Activated naive CD4-positive, alpha-beta T cell treated with anti-CD3 and anti-CD28 coated beads for 36 hours (primary cell): ENCODE measurements at places on chromosomes 2 and 18.

- no peak for DNase-seq
Observed at GRCh38 chr18:2924920-2925319, 78.1 kb downstream of the EMILIN2 start.

DNA sequence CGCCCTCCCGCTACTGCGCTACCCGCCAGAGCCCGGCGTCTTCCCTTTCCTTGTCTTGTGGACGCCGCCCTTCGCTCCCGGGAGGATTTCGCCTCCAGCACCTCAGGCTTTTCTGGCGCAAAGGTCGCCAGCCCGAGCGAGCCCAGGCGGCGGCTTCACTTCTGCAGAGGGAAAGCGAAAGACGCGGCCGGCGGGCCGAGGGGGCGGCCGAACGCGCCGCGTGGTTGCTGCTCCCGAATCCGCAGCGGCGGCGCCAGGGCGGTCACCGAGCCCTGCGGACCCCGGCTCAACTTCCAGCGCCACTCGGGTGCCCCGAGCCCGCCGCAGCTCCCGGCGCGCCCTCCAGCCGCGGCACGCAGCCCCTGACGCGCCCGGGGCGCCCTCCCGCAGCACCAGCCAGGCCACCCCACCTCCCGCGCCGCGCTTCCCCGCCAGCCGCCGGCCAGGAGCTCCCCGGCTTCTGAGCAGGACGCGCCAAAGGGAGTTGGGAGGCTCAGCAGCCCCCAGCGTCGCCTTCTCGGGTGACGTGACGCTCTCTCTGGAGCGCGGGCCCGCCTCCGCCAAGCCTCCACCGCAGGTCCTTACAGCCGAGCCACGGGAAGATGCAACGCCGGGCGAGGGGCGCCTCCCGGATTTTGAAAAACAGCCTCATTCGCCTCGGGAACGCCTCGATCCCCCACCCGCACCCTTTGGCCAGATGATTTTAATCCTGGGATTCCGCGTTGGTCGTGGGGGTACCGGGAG, 84.9 kb upstream of the EPB41L3 start:
- DNase-seq: peak; percentile 22

DNA sequence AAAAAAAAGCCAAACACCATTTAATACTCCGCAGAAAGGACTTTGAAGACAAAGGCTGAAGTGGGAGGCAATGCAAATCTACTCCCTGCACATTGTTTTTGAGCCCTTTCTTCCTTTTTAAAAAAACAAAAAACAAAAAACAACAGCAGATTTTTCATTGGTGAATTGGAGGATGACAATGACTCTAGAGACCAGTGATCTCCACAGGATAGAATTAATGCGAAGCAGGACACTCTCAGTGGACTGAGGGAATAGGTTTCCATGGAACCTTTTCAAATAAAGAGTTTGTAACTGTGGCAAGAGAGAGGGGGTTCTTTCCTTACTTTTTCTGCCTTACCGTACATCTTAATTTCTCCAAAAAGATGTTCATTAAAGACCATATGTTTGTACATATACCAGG, 371.0 kb downstream of the MEIS1 start:
- DNase-seq: no peak

GRCh38 chr2:215930505-215931253, 82.7 kb downstream of the MREG start:
- no peak for DNase-seq

DNA sequence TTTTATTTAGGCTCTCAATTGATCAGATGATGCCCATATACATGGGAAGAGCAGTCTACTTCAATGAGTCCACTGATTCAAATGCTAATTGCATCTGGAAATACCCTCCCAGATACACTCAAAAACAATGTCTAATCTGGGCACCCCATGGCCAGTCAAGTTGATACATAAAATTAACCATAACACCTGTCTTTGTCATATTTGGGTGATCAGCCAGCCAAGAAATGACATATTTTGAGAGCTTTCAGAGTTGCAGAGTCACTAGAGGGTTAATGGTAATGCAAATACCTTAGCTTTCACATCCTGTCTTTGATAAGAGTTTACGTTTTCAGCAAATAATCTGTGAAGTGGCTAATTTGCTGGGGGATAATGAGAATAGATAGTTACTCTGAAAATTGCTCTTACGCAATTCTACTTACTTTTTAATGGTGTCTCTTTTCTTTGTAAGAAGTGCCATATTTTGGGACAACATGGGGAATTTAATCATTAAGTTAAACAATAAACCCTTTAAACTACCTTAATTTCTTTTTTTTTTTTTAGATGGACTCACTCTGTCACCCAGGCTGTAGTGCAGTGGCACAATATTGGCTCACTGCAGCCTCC, 49.1 kb downstream of the CCDC195 start:
- DNase-seq: no peak

DNA sequence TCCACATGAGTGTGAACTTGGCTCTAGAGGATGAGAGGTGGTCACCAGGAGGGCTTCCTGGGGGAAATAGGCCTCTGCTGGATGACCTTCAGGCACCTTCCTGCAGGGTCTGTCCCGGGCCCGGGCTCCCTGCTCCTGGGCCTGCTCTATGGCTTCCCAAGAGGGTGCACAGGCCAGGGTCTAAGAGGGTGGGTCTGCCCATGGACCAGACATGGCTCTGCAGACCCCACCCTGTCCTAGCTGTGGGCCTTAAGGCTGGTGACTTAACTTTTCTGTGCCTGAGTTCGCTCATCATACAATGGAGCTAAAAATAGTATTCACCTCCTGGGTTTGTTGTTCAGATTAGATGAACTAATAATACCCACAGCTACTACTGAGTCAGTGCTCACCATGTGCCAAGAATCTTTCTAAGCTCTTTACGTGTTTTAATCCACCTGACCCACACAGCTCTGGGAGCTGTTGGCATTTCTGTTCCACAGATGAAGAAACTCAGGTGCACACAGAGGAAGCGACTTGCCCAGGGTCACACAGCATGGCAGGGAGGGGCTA, 14.4 kb downstream of the INHBB start:
- DNase-seq: no peak

- no peak for DNase-seq
Observed at GRCh38 chr2:113711851-113712250, 44.6 kb downstream of the SLC35F5 start.

DNA sequence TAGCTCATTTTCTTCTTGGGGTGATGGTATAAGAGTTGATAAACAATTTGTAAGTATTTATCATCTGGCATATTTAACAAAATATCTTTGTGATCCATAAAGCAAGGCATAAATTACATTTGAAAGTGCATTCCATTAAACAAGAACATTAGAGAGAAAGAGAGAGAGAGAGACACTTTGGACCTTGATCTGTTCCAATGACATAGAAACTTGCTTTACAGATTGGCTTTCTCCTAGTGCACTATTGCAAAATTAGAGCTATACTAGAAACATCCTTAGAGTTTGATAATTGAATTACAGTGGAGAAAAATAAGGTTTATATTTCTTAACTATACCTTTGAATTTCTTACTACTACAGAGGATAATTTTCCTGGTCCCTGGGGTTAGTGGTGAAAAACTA, 5.7 kb upstream of the ACADL start:
- DNase-seq: no peak

DNA sequence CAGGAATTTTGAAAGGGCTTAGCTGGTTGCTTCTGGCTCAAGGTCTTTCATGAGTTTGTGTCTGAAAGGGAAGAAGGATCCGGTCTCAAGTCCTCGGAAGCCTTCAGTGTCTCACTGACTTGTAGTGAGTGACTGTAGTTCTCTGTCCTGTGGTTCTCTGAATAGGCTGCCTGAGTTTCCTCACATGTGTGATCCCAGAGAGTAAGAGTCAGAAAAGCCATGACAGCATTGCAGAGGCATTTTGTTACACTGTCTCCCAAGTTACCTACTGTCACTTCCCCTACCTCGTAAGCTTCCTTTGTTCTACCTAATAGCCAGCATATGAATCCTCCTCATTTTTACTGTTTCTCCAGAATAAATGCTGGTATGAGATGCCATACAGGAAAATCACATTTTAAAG, 709.1 kb upstream of the CHAC2 start:
- DNase-seq: no peak

DNA sequence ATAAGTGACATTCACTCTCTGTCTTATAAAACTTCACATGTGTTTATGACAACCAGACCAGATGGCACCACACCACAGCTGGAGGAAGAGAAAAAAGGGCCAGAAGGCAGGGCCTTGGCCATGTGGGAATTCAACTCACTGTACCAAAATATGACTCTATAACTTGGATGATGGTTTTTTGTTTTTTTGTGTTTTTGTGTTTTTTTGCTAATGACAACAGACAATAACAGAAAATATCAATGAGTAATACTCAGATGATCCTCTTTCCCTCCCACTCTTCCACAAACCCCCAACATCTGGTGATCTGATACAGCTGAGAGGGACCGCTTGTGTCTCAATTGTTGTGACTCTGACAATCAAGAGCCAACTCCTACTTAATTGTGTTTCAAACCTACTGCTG, 12.4 kb downstream of the NMI start:
- DNase-seq: no peak

- DNase-seq: no peak
Observed at GRCh38 chr2:196598412-196598811, 41.1 kb upstream of the CCDC150 start.

DNA sequence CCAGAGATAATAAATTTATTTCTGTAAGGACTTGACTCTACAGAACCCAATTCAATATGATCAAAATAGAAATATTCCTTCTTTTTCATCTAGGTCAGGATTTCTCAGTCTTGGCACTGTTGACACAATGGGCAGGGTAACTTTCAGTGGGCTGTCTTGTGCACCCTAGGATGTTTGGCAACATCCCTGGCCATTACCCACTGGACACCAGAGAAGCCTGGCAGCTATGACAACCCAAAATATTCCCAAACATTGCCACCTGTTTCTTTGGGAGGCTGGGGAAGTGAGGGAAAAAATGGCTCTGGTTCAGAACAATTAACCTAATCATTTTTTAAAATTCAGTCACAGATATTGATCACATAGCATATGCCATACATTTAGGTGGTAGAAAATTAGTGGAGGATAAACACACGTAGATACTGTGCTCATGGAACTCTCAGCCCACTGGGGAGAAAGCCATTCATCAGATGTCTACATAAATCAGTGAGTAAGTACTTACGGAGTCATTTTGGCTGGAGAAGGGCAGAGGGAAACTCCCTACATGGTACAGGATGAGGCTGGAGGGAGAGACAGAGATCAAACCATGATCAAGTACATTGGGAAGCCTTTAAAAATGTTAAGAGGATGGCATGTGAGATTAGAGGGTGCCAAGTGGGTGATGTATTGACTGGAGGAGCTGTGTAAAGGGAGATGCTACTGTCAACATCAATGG, 718 bp upstream of the TNP1 start:
- no peak for DNase-seq

- peak; percentile 44 for DNase-seq
Observed at GRCh38 chr18:63162271-63163014, 157.1 kb downstream of the BCL2 start.

GRCh38 chr18:11271954-11272353, 122.6 kb upstream of the PIEZO2 start:
- DNase-seq: no peak

- DNase-seq: peak; percentile 2
Observed at GRCh38 chr2:240462073-240462706, 26.7 kb downstream of the GPC1 start.

DNA sequence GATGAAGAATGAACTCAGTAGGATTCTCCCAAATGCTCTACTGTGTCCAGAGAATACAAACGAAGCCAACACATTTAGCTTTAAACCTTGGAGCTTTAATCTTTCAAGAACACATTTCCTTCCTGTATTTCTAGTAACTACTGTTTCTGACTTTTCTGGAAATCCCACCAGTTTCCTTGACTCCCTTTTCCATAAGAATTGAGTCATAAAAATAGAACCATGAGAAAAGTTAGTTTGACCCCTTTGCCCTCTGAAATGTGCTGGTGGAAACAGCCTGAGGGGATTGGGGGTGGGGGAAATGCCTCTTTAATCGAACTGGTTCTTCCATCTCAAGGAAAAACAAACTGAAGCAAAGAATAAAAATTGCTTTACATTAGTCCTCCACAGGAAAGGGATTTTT, 123.9 kb downstream of the TMEM17 start:
- no peak for DNase-seq

GRCh38 chr2:197248623-197249022, 62.0 kb downstream of the ANKRD44 start:
- DNase-seq: peak; percentile 67

DNA sequence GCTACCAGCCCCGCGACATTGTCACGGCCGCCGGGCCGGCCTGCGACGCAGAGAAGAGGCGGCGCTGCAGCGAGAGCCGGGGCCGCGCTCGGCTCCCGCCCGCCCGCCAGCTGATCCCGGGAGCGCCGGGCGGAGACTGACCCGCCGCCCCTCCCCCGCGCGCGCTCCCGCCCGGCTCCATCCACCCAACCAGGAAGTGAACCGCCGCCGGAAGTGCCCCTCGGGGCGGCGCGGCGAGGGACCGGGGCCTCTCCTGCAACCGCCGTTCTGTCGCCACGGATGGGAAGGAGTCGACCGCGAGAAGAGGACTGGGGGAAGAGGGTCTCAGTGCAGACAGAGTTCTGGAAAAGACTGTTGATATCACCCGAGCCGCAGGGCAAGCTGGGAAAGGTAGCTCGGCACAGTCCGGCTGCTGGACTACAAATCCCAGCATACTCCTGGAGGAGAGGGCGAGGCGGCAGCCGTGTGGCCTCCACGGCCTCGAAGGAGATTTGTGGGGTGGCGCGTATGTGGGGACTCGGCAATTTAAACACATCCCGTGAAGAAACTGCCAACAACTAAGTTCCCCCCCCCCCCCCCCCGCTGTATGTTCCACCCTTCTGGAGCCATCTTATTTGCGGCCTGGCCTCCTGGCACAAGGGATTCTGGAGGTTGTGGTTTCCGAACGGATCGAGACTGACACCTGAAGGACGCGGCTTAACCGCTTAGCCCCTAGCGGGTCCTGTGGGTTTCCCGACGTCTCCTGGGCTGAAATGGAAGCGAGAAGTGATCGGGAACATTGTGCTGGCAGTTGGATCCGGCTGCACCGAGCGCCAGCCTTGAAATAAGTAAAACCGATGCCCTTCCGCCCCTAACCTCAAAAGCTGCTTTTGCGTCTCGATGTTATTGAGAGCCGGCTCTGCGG, at the start of gene AAK1:
TSS of gene AAK1 (minus strand) at position 138 of the 904 bp plus-strand sequence. CDS start 699 bp downstream, outside the sequence.
- peak; percentile 90 for DNase-seq

GRCh38 chr2:152513681-152514080, 178.7 kb downstream of the FMNL2 start:
- no peak for DNase-seq

DNA sequence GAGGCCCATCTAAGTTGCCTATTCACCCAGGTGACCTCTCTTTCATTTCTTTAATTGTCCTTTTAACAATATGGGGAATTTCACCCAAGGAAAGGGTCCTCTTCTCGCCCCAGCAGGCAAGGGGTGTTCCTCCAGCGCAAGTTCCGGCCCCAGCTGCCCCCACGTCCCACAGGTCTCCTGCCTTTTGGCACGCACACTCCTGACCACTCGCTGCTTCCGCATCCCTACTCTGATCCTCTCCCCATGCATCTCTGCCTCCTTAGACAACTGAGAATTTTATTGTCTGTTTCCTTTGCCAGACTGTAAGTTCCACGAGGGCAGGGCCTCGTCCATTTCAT, 684 bp upstream of the ARPC2 start:
- no peak for DNase-seq
